Breast epithelium (tissue), 4 donors: ENCODE measurements at places on chromosomes 12 and 14. TPM values are rescaled to one million over a fixed set of nuclear protein-coding genes. Genes with fewer than 3 reads are reported as not detected.

Gene SLC38A6
- total RNA-seq: 39.7 TPM

Gene GSC
- total RNA-seq: 13.8 TPM

Gene PRH2
- not detected for total RNA-seq

Gene PLEKHH1
- 18.9 TPM for total RNA-seq

Gene MYO1A
- 2.2 TPM for total RNA-seq

Gene SERPINA1
- total RNA-seq: 42.6 TPM

Gene SLC10A1
- total RNA-seq: not detected

Gene GAPDH
- total RNA-seq: 1,134 TPM

Gene RNF34
- total RNA-seq: 47.3 TPM

Gene TAS2R8
- total RNA-seq: not detected

Gene P2RX7
- total RNA-seq: 8.5 TPM

Gene ZDHHC22
- total RNA-seq: not detected

Gene DYNC1H1
- 391 TPM for total RNA-seq

Gene ARPC3
- total RNA-seq: 426 TPM

Gene ADAMTS20
- not detected for total RNA-seq

Gene TMBIM4
- total RNA-seq: 218 TPM

Gene SPIC
- total RNA-seq: not detected

Gene LRP1
- 102 TPM for total RNA-seq

Gene PMCH
- total RNA-seq: not detected

Gene TAS2R50
- total RNA-seq: 4.2 TPM

Gene IL26
- not detected for total RNA-seq

Gene CLEC9A
- total RNA-seq: not detected

Gene KLHL33
- 0.33 TPM for total RNA-seq
